ENCODE measurements at places on chromosomes 2 and 18.
A peak's percentile ranks its signal among the peaks of the same experiment; 100 is the strongest.

- H3K27ac ChIP-seq, result peak overlapping the region; percentile 92
- peaks cover 45% of the 10 kb centered on the region for H3K4me1 ChIP-seq
- peak overlapping the region; percentile 95 for H3K4me3 ChIP-seq
- no peaks in the 10 kb centered on the region for H3K27me3 ChIP-seq
- peaks cover 44% of the 10 kb centered on the region for H3K36me3 ChIP-seq
Observed at GRCh38 chr2:230713331-230714135, 891 bp downstream of the CAB39 start.

GRCh38 chr2:165016772-165017411, 61.6 kb upstream of the SLC38A11 start:
- H3K27ac ChIP-seq, result no peak overlapping the region
- no peak for DNase-seq
- H3K4me3 ChIP-seq, result no peak overlapping the region
- H3K27me3 ChIP-seq, result no peaks in the 10 kb centered on the region
- H3K4me1 ChIP-seq, result no peaks in the 10 kb centered on the region

GRCh38 chr18:76368976-76369375, 126.1 kb downstream of the ZNF516 start:
- no peak overlapping the region for H3K27ac ChIP-seq
- no peak overlapping the region for H3K4me3 ChIP-seq
- no peaks in the 10 kb centered on the region for H3K36me3 ChIP-seq
- H3K4me1 ChIP-seq, result peaks cover 21% of the 10 kb centered on the region
- peaks cover 20% of the 10 kb centered on the region for H3K27me3 ChIP-seq
- no peak for DNase-seq

DNA sequence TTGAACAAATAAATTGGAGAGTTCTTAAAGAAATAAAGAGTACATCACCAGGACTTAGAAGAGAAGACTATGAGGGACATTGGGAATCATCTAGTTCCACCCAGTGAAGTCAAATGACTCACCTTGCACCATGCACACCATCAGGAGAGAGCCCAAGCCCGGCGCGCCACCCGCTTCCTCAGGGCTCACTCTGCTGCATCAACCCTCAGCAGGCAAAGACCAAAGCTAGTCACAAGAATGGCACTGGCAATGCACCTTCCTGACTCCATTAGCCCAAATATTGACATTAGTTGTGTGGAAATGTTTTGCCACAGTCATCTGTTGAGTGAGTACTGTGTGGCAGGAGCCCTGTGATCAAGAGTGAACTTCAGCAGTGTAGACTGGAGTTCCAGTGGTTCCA, 7.1 kb upstream of the LYPD6B start:
- H3K27me3 ChIP-seq, result peaks cover 9% of the 10 kb centered on the region
- no peak for DNase-seq
- peaks cover 9% of the 10 kb centered on the region for H3K4me1 ChIP-seq
- no peaks in the 10 kb centered on the region for H3K36me3 ChIP-seq
- no peak overlapping the region for H3K4me3 ChIP-seq

DNA sequence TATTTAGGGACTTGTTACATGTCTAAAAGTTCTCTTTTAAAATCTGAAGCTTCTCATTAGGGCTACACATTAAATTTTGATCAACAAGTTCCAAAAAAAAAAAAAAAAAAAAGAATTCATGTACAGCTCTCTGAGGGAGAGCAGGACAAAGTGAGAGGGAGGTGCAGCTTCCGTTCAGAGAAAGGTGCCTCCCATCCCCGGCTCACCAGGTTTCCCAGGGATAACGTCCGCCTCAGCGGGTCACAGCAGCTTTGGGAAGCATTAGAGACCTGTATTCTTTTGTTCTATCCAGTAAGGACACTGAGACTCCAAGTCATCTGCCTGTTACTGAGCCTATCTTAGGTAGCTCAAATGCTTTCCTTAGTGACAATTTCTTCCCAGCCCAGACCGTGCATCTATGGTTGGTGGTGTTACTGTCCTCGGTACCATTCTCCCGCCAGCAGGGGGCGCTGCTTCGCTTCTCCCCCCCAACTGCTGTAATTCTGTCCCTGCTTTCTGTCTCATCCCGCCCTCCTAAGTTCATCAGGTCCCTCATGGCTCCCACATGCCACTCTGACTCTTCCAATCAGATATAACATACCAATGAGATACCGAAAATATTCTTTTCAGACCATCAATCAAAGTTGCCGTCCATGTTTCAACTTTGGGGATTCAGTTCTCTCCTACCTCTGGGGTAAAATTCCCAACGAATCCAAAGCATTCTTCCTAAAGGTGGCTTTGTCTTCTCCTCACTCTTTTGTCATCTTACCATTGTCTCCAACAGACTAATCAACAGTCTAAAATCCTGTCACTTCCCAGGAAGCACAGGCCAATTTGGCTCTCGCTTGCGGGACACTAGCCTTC, 466.5 kb downstream of the METTL4 start:
- H3K36me3 ChIP-seq, result no peaks in the 10 kb centered on the region
- H3K4me3 ChIP-seq, result no peak overlapping the region
- H3K4me1 ChIP-seq, result no peaks in the 10 kb centered on the region

DNA sequence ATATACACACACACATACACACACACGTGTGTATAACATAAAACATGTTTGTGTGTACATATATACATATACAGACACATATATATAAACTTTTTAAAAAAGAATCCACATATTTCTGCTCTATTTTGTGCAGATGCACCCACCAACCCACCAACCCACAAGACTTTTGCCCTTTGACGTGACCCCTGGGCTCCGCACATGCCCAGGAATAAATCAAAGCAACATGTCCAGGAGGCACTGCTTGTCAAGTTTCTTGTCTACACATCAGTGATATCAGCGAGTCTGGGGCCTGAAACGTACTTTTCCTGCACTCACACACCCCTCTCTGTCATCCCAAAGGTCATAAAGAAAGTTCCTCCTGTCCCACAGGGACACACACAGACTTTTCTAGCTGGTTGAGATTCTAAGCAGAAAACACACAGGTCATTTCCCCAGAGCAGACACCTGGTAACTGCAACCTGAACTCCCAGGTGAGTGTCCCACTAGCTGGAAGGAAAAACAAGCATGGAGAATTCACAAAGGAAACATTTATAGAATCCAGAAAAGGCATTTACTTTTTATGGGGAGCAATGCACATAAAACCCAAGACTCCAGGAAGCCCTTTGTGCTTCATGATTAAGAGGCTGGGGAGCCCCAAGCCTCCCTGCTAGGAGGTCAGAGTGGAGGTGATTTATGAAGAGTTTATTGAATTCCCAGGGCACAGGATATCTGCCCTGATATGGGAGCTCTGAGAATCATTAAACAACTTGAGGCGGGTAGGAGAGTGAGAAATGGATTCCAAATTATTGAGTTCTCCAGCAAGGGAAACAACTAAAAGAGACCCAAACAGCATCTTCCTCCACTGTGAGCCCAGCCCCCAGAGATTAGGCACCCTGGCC, 211.6 kb downstream of the MGAT5 start:
- no peaks in the 10 kb centered on the region for H3K4me1 ChIP-seq
- no peak overlapping the region for H3K4me3 ChIP-seq
- H3K27me3 ChIP-seq, result no peaks in the 10 kb centered on the region
- H3K36me3 ChIP-seq, result no peaks in the 10 kb centered on the region
